Fibroblast of pulmonary artery (primary cell): ENCODE measurements at places on chromosomes 4 and X.

DNA sequence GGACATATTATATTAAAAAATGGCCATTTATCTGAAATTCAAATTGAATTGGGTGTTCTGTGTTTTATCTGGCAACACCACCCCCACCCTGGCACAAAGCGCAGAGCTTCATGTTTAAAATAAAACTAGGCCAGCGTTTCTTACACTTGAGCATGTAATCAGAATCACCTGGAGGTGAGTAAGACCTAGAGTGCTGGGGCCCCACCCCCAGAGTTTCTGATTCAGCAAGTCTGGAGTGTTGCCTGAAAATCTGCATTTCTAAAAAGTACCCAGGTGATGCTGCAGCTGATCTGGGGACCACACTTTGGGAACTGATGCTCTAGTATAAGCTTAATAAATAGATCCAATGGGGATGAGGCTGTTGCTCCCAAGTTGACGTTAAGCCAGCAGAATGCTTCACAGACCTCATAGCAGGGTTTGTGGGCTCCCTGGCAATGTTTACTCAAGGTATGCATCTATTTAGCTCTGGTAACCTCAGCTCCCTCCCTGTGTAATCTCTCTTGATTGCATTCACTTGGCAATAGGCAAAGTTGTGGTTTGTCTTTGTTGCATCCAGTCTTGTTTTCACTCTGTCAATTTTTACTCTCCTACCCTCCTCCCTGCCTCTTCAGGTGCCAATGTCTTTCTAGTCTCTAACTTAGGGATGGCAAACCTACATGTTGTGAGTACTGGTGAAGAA, 99.8 kb upstream of the TEX13D start:
- DNase-seq: no peak

- no peak for DNase-seq
These were observed 315.6 kb downstream of the GPAT3 start for GRCh38 chr4:83851261-83852084.

DNA sequence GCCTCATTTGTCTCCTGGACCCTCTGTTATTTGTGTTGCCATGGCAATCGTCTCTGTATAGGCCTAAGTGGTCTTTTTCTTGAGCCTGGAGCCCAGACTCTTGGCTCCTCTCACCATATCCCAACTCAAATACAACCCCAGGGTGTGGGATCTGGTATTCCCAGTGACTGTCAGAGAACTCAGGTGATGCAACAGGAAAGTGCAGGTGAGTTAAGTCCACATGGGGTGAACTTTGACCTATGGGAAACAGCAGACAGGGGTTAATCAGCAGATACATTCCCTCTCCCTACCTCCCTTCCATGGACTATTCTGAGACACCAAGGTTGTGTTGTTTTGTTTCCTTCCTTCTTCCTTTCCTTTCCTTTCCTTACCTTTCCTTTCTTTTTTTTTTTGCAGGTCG, 130.9 kb upstream of the RPS6KA3 start:
- no peak for DNase-seq

GRCh38 chr4:3299122-3299975, 6.5 kb downstream of the RGS12 start:
- no peak for DNase-seq

DNA sequence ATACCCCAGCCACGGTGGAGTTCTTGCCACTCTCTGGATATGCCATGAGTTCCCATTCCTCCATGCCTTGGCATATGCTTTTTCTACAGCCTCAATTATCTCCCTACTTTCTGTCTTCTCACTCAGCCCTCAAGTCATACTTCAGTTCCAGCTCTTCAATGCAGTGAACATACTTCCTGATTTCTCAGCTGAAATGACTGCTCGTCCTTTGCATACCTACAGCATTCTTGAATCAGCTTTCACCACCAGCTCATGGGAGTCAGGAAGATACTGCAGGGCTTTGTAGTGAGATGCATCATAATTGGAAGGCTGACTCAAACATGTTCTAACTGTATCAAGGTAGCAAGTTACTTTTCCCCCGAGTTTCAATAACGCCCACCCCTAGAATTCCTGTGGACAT, 118.4 kb downstream of the APBB2 start:
- DNase-seq: peak; percentile 49

DNA sequence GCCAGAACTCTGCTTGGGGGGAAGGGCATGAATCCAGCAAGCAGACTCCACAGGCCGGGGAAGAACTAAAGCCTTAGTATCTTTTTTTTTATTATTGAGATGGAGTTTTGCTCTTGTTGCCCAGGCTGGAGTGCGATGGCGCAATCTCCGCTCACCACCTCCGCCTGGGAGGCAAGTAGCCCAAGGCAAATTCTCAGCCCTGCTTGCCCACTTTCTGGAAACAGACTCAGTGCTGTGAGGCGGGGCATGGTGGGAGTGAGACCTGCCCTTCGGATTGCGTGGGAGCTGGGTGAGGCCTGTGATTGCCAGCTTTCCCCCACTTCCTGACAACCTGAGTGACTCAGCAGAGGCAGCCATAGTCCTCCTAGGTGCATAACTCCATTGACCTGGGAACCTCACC, 348.8 kb downstream of the GASK1B start:
- DNase-seq: no peak

GRCh38 chr4:36208893-36209473, 35.3 kb downstream of the ARAP2 start:
- DNase-seq: no peak

GRCh38 chr4:159352609-159353008, 249.7 kb downstream of the RAPGEF2 start:
- no peak for DNase-seq
